ENCODE measurements at places on chromosomes 11 and 22.

DNA sequence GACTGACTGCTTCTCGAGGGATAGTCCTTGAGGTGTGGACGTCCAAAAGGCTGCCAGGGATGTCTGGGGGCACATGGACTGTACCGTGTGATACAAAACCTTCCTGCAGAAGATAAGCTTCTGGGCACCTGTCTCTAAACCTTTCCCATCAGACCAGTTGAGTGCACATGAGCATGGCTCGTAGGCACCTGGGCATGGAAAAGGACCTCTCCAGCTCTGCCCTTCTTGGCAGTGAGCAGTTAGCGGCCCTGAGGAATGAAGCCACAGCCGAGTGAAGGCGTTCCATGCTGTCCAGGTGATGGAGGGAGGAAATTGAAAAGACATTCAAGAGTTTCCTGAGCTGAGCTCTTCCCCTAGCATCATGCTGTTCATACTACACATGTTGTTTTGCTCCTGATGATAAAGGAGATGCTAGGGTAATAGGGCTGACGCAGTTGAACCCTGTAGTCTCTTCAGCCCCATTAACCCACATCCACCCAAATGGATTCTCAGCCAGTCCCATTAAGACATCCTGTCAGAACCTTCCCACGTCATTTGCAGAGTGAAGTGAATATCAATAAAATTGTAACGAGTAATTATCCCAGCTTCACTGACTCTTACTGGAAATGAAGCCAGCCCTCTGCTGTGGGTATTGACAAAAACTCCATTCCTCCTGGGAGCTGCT is 138.6 kb downstream of the KIRREL3 start:
- no peak for DNase-seq

DNA sequence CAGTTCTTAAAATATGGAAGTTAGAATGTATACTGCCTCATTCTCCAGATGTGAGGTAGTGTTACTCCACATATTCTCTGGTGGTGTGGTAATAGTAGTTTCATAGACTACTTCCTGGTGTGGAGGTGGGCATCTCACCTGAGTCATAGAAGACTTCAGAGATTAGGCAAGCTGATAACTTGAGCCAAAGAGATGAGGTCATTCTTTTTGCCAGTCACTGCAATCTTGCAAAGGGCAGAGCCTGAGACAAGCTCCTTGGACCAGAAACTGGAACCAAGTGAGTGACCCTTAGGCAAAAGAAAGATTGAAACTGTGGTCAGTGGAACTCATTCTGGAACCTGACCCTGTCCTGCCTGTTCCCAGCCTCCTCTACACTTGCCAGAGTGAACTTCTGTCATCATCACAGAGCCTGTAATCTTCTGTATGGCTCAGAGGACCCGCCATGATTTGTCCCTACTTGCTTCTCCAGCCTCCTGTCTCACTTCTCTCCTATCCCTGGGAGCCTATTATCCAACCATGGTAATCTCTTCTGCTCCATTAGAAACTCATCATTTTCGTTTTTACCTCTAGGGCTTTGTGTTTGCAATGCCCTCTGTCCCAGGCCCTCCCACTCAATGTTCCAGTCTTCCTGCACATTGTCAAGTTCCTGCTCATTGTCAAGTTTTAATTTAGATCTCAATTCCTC is 10.6 kb upstream of the CCDC83 start:
- DNase-seq: no peak

GRCh38 chr11:104991994-104992393 is 23.6 kb upstream of the CASP4 start:
- no peak for DNase-seq

DNA sequence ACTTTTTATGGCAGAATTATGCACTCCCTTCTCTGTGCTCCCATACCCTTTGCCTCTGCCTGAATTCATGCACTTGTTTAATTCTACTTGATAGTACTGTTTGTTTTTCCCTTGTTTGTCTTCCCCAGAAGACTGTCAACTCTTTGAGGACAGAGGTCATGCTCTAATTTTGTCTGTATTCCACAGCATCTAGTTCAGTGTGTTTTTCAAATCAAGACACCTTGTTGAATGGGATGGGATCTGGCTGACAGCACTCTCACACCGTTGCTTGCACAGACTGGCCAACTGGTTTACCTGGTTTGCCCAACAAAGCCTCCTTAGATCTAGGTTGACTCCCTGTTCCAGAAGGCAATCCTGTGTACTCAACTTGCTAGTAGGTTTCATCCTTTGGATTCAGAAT is 121.2 kb upstream of the TIMP3 start:
- no peak for DNase-seq

DNA sequence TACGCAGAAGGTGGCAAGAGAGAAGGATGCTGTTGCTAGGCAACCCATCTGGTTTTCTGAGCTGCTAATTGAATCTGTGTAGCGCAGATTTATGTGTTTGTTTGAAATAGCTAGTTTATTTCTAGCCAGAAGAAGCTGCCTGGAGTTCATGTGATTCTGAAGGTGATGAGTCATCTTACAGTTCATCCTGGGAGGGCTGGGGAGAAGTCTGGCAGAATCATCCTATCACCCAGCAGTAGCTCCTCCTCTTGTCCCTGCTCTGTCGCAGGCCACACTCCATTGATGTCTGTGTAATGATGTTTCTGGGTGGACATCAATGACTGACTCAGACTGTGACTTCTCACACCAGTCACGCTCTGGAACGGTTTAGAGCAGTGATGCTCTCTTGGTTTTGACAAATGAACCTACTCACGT is 4.8 kb upstream of the FBXO7 start:
- DNase-seq: peak; percentile 61

DNA sequence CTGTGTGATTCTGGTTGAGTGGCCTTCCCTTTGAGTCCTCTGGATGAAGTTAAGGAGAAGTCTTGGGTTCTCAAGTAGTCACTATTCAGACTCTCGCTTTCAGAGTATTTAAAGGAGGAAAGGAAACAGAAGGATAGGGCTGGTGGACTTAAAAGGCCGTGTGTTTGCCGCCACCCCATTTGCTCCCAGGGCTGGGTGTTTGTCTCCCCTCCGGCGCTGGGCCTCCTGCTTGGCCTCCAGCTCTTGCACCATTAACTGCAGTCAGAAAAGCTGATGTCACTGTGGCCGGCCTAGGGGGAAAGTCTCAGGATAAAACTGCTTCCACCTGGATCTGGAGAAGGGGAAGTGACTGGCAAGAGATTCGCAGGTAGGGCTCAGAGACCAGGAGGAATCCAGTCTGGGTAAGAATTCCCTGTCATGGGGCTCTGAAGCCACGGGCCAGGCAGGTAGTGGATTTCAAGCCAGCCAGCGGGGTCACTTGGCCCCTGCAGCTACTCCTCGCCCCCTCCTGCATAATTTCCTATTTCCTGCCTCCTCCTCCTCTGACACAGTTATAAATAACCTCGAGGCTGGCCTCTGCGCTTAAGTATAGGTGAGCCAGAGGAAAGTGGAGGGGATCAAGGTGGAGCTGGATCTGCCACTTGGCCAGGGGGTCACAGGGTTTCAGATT is 17.1 kb downstream of the TIMP3 start:
- no peak for DNase-seq

GRCh38 chr11:86047275-86047991 is 21.5 kb downstream of the PICALM start:
- DNase-seq: no peak

- no peak for DNase-seq
Measured at GRCh38 chr11:124945826-124946225, 8.2 kb upstream of the CCDC15 start.

GRCh38 chr11:924406-925157 is 1.1 kb upstream of the AP2A2 start:
- DNase-seq: no peak

DNA sequence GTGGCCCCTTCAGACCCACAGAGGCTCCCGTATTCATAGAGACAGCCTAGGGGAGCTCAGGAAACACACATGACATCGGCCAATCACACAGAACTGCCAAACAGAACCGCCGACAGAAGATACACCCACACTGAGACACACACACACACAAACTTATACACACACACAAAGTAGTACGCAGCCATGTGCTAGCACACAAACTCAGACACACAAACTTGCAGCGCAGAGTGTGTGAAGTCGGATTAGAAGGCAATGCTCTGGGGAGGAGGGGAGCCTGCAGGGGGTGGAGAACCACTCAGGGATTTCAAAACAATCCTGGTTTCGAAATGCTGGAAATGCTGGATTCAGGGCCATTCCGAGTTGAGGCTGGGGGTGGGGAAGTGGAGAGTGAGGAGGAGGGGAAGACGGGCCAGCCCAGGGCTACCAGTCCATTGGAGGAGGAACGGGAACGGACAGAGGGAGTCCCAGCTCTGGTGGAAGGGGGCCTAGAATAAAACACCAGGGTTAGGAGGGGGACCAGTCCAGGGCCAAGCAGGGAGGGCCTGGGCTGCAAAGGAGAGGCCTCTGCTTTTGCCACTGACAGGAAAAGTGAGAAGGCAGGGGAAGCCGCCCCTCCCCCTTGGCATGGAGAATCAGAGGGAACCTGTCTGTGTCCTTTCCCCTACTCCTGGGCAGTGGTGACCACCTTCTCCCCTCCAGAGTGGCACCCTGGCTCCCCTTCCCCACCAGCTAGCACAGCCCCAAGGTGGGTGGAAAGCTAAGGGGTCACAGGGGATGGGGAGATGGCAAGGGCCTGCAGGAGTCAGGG is 4.4 kb downstream of the BCL9L start:
- no peak for DNase-seq

DNA sequence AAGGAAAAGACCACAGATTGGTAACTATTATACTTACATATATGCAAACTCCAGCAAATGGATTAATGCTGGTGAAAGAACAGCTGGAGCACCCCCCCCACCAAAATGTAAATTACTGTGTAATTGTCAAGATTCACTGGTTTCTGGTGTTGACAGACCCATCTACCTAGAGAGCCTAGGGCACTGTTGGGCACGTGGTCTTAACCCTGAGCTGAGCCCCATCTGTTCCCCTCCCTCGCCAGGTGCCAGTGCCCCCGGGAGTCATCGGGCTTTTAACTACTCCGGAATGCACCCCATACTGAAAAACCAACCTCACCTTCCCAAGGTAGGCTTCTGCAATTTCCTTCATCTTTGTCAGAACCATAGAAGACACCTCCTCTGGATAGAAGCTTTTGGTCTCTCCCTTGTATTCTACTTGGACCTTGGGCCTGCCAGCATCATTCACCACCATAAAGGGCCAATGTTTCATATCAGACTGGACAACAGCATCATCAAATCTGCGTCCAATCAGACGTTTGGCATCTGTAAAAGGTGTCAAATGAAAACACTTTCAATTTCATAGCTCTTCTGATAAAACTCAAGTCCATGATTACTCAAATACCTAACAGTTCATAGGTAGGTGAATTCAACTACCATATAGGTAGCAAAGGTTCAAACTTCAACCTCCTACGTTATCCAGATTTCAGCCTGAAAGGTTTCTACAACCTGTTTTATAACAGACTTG is 1.5 kb downstream of the HSPA8 start:
- DNase-seq: peak; percentile 25

DNA sequence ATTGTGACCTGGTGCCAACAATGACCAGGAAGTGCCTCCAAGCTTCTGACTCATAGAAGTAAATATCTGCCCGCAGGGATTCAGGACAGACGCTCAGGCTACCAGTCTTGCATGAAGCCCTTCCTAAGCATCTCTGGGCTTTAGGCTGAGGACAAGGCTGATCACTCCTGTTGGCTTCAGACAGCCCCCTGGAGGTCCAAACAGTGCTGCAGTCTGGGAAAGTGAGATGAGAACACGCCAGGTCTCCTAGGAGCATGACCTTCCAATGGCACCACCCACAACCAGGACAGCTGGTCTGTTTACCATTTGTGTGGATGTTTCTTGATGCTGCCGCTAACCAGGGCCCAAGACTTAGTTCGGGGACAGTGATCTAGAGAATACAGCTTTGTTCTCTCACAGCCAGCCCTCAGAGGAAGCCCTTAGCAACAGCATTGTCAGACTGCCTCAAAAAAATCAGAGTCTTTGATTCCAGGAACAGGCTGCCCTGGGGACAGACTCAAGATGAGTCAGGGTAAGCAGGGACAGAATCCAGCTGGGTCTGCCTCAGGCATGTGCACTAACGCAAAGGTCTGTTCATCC is 111.2 kb downstream of the ZNF280B start:
- peak; percentile 66 for DNase-seq

GRCh38 chr22:40957601-40958000 is 6.4 kb downstream of the RBX1 start:
- no peak for DNase-seq

DNA sequence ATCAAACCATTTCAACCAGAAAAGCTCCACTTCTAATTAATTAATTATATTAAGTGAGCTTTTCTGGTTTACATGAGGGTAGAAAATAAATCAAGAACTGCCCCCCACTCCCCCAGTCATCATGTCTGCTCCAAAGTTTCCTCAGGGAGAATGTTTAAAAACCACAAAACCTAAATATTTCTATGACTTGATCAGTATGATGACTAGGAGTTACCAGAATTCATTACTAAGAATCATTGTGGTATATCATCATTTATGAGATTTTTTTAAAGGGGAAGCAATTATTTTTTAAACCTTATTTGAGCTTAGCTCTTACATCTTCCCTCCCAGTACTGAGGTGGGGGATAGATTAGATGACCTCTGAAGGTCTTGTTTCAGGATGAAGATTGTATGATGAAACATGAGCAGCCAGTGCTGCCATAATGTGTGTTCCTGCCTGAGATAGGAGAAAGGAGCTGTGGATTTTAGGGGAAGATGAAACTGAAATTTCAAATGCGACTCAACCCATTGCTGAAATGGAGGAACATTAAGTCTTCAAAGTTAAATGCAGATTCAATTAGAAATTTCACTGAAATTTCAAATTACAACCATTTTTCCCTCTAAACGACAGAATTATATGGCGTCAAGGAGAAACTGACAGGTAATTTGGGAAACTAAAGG is 401.3 kb upstream of the CADM1 start:
- DNase-seq: no peak

DNA sequence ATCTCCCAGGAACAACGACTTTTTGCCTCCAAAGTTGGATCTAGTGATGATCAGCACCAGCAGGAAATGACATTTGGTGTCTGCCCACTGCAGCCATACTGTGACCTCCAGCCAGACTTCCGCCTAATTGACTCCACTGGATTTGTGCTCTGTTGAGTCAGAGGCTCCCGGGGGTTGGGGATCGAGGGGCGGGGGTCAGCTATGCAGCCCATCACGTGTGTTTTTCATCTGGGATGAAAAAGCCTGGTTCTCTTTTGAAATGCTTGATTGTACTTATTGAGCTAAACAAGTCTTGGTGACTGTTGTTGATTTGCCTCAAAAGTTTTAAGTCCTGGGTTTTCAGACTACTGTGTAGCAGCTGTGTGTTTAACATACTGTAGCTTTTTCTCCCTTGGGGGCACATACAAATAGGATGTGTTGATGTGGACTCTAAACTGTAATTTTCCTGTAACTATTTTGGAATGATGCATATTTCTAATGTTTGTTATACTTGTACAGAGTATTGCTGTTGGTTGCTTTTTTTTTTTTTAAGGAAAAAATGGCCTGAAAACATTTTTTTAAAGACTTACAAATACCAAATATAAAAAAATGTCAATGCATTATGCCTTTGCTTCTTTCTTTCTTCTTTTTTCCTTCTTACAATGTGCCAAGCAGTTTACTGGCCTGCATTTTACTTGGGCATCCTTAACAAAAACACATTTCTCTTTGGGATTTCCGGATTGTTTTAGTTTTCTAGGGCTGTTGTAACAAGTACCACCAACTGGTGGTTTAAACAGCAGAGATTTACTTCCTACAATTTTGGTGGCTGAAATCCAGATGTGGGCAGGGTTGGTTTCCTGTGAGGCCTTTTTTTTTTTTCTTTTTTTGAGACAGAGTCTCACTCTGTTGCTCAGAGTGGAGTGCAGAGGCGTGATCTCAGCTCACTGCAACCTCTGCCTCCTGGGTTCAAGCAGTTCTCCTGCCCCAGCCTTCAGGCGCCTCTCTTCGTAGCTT is 46.1 kb upstream of the OR4B1 start:
- DNase-seq: no peak

All from globus pallidus (tissue), 1 donor.